ENCODE measurements at places on chromosomes 2 and 18.

DNA sequence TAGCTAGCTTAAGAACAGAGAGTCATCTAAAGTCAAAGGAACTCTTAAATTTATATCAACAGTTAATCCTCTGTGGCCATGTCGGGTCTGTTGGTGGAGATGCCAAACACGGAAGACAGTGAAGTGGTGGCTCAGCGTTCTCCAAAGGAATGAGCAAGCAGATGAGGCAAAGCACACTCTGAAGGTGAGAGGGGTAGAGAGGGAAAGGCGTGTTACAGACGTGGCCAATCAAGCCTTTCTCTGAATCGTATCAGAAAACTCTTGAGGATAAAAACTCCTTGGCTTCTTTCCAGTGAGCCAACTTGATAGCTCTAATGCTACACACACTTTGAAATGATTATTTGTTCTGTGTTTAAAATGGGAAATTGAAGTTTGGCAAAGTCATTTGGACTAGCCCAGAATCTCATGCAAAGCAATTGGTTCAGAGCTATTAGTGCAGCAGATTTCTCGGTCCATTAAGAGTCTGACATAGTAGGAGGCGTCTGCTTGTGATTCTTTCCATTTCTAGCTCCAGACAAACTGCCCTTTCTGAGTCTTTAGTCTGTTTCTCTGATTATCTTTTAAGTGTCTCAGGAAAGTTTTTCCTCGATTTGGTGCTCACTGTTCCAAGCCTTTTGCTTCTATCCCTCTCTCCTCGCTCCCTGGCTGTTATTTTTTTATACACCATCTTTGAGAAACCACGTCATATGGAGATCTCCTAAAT lies 57.5 kb upstream of the CPO start:
- no peak for DNase-seq

GRCh38 chr2:150689590-150689989 lies 202.1 kb upstream of the RND3 start:
- DNase-seq, result no peak

DNA sequence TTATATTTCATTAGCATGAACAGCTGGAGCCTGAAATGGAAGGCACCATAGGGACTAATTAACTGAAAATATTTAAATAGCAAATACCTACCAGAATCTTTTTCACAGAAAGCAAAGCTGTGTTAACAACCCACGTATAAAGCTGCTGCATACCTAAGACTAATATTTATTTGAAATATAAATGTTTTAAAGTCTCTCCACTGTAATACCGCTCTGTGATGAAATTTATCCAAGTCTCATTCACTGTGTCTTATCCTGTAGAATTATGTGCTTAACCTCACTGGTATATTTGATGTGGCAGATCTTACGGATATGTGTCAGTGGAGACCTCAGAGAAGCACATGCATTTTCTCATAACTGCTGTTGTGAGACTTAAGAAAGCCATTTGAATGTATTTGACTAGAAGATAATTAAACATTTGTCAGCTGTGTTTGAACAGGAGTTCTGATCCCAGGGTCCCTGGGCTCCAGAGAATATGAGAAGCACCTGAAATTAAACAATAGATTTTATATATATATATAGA lies 373.3 kb downstream of the ZNF804A start:
- no peak for DNase-seq

- no peak for DNase-seq
Observed at GRCh38 chr2:176493909-176494308, 224.7 kb downstream of the MTX2 start.

- DNase-seq, result no peak
Observed at GRCh38 chr2:55555977-55556376, 36.5 kb downstream of the CFAP36 start.

GRCh38 chr2:239110595-239111048 lies 262.7 kb downstream of the TWIST2 start:
- DNase-seq, result no peak

GRCh38 chr2:110674620-110675555 lies 3.0 kb downstream of the BUB1 start:
- no peak for DNase-seq

DNA sequence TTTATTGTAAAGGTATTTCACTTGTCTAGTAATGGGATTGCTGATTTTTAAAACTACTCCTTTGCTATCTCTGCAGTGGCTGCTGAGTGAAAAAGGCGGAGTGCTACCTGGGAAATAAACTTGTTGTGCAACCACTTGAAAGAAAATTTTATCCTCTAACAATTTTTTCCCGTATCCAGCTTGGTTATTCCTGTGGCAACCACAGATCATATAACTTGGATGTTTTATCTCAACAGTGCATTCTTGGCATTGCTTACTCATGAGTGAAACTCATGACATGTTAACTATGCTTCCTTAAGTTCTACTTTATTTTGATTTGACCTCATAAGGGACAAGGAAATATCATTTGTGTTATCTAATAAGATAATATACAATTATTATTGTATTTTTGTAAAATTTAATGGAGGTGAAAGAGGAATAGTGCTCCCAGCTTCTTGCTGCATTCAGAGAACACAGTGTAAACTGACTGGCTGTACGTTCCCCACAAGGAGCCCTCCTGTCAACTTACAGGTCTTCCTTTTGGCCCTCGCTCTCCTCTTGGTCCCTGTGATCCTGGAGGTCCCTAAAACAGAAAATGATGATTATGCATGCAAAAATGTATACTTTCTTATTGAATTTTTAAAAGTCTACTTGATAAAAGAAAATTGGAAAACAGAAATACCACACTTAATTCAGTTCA lies 82.7 kb downstream of the COL5A2 start:
- peak; percentile 34 for DNase-seq

DNA sequence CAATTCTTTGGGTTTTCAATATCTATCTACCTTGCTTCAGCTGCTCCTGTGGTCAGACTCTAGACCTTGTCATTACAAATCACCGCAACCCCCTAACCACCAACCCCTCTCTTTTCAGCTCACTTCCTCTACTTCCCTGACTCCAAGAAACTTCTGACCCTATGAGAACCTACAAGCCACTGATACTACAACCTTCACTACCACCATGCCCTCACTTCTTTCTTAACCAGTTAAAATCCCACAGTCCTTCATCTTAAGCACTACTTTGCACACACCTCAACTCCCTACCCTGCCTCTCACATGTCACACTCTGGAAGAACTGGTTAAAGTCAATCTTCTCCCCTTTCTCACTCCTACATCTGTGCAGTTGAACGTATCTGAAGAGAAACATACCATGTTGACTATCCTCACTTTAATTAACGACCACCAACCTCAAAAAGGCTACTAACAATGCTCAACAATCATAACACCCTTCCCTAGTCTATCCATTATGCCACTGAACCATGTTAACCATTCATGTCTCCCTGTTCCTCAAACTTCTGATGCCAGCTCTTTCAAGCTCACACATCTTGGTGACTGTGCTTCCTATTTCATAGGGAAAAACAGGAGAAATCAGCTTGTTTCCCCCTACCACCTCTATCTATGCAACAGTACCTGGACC lies 12.6 kb downstream of the EIF2AK3 start:
- DNase-seq, result no peak

DNA sequence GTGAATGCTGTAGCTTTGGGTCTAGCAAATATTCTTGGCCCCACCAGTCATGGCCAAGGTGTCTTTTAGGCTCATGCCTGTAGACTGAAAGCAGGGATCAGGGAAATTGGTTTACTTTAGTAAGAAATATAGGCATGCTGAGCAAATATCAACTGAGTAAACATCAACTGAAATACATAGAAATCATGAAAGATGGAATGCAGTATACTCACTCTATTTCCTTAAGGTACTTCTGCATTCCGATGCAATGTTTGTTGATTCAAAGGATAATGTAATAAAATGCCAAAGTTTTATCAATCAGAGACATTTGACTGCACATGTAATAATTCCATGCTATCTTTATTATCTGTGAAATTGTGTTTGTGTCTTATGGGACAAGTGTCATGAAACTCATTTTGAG lies 19.6 kb upstream of the IL1R1 start:
- DNase-seq, result no peak

GRCh38 chr2:17793803-17794354 lies 22.4 kb upstream of the MSGN1 start:
- no peak for DNase-seq

Measured in AG09319 (cell line).